Posterior vena cava (tissue), 2 donors: ENCODE measurements at places on chromosomes 7 and 10.

GRCh38 chr7:16644636-16645592 is 640 bp downstream of the ANKMY2 start:
- DNase-seq, result peak; percentile 83

DNA sequence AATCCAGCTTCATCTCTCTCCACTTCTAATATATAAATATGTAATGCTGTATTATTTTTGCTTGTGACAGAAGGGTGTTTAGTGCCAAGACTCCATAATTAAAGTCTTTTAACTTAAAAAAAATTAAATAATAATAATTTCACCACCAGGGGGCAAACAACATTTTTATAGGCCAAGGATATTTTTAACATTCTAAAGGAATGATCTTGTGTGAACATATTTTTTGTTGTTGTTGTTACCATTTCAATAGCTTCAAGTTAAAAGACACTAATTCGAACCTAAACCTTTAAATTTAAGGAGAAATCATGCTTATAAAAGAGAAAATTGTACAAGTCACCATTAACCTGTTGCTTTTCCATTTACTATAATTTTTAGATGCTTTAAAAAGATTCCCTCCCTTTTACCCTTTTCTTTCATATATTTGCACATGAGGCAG is 7.5 kb upstream of the DNAJC1 start:
- no peak for DNase-seq

GRCh38 chr10:6877722-6878392 is 297.8 kb upstream of the PRKCQ start:
- no peak for DNase-seq

- DNase-seq, result no peak
Measured at GRCh38 chr10:28880683-28880950, 203.3 kb downstream of the BAMBI start.

GRCh38 chr10:48465860-48466521 is 138.9 kb downstream of the ARHGAP22 start:
- peak; percentile 70 for DNase-seq

DNA sequence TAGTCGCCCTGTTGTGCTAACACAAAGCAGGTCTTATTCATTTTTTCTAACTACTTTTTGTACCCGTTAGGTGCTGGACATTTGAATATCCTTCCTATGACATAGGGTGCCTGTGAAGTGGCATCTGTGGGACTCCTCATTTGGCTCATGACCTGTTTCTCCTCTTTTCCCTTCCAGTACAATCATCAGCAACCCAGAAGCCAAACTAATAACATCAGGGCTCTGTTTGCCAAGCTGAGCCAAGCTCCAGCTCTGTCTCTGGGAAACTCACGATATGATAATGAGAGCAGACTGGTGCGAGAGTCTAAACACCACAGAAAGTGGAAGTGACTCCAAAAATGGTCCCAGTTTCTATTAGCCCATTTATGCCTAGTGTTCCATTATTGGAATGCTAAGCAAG is 92.0 kb downstream of the SVIL start:
- no peak for DNase-seq

DNA sequence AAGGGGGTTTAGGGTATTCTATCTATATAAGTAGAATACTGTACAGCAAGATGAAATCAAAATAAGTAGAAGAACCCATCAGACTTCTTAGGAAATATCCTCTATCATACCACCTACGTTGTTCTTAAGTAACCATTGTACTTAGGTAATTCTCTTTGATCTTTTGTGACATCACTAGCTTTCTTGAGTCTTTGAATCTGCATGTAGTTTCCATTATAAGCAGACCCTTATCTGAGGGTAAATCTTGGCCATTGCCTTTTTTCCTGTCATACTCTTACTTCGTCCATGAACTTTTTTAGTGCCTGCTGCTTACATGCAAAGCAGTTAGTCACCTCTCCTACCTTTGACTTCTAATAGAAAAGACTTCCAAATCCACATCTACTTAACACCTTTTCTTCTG is 49.0 kb downstream of the WAC start:
- DNase-seq, result no peak

GRCh38 chr7:82194016-82194643 is 249.4 kb downstream of the CACNA2D1 start:
- no peak for DNase-seq
